ENCODE measurements at places on chromosomes 7 and 10.

DNA sequence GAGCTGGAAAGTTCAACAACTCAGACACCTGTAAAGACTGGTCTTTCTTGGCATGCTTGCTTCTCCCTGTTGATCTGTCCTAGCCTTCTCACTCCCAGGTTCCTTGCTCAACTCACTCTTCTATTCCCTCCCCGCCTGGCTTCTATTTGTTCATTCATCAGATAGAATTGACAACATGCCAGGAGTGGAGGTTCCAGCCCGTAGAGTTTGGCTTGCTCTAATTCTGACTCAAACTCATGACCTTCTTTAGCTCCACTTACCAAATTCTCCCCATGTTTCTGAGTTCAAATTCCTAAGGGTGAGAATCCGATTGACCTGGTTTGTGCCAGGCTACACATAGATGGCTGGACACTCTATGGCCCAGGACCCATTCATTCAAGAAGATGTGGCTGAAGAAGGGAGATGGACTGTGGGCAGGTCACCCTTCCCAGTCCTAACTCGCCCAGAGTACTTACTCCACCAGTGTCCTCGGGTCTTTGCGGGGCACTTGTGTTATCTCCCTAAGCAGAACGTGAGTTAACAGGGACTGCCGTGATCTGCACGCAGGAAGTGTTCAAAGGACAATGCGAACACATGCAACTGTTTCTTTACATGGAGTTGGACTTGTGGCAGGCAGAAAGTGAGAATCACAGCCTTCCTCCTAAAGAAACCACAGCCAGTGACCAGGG, 4.0 kb upstream of the TMEM236 start:
- DNase-seq, result no peak

- DNase-seq, result no peak
These were observed 19.8 kb downstream of the VOPP1 start for GRCh38 chr7:55552320-55553023.

- no peak for DNase-seq
These were observed 120.9 kb upstream of the TMEM106B start for GRCh38 chr7:12089951-12090756.

DNA sequence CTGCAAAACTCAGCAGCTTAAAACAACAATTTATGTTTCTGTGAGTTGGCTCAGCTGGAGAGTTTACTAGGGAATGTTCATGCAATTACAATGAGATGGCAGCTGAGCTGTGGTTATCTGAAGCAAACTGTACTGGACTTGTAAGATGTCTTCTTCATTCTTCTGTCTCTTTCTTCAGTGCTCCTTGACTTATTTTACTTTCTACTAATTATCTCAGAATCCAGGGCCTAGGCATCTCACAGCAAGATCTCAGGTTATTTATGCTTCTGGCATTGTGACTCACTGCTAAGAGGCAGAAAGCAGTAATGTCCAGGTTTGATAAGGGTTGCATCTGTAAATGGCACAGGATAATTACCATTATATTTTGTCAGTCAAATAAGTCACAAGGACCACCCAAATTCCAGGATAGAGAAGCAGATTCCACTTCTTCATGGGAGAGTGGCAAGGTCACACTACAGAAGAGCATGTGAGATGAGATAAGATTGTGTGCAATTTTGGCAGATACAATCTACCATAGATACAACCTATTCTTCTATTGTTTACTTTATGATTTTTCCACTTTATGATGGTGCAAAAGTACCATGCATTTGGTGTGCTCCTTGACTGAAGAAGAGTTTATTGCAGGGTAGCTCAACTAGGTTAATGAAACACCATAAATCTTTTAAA, 16.8 kb downstream of the VIM start:
- no peak for DNase-seq

DNA sequence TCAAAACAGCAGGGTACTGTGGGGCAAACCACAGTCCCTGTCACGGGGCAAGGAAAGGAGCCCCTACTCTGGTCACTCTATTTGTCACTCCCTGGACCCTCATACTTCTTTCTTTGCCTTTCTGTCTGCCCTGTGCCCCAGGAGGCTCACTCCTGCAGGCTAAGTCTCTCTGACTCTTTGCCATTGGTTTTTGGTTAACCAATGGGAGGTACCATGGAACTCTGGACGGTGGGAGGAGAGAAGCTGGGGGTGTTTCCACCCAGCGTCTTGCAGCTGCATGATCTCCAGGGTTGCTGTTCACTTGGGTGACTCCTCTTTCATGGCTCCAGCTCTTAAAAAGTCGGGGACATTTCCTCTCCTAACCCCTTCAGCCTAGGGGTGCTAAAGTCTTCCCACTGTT, 15.4 kb upstream of the EIF5AL1 start:
- no peak for DNase-seq

DNA sequence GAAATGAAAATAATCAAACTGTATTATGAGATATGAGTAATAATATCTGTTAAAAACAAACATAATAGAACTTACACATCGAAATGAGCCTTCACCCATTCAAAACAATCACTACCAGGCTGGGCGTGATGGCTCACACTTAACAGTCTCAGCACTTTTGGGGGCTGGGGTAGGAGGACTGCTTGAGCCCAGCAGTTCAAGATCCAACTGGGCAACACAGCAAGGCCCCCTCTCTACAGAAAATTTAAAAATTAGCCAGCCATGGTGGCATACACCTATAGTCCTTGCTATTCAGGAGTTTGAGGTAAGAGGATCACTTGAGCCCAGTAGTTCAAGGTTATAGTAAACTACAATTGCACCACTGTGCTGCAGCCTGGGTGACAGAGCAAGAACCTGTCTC, 75.8 kb downstream of the NT5C2 start:
- DNase-seq, result no peak

DNA sequence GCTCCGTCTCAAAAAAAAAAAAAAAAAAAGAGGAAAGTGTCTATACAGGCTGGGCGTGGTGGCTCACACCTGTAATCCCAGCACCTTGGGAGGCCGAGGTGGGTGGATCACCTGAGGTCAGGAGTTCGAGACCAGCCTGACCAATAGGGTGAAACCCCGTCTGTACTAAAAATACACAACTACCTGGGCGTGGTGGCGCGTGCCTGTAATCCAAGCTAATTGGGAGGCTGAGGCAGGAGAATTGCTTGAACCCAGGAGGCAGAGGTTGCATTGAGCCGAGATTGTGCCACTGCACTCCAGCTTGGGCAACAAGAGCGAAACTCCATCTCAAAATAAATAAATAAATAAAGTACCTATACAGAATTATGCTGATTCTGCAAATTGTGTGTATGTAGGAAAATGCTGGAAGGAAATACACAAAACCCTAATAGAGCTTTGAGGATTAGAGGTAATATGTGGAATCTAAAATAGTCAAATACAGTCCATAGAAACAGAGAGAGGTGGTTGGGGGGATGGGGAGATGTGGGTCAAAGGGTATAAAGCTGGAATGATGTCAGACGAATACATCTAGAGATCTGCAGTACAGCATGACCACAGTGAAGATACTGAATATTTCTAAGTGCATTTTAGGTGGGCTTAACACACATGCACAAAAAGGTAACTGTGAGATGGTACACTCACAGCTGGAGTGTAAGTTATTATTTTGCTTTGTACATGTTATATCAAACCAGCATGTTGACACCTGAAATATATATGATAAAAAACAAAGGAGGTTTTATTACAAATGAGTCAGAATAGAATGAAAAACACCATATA, 174.5 kb upstream of the KLF14 start:
- no peak for DNase-seq

DNA sequence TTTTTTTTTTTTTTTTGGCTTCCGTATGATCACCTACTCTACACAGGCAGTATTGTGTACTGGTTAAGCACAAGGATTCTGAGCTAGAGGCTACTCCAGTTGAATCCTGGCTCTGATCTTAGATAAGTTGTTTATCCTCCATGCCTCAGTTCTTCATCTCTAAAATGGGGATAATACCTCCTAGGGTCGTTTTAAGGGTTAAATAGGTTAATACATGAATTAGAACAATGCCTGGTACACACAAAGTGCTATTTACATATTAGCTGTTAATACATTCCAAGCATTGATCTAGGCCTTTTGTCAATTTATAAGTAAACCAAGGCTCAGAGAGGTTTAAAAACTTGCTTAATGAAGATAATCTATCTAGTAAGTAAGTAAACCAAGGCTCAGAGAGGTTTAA, 59.0 kb downstream of the ST7 start:
- DNase-seq, result no peak

DNA sequence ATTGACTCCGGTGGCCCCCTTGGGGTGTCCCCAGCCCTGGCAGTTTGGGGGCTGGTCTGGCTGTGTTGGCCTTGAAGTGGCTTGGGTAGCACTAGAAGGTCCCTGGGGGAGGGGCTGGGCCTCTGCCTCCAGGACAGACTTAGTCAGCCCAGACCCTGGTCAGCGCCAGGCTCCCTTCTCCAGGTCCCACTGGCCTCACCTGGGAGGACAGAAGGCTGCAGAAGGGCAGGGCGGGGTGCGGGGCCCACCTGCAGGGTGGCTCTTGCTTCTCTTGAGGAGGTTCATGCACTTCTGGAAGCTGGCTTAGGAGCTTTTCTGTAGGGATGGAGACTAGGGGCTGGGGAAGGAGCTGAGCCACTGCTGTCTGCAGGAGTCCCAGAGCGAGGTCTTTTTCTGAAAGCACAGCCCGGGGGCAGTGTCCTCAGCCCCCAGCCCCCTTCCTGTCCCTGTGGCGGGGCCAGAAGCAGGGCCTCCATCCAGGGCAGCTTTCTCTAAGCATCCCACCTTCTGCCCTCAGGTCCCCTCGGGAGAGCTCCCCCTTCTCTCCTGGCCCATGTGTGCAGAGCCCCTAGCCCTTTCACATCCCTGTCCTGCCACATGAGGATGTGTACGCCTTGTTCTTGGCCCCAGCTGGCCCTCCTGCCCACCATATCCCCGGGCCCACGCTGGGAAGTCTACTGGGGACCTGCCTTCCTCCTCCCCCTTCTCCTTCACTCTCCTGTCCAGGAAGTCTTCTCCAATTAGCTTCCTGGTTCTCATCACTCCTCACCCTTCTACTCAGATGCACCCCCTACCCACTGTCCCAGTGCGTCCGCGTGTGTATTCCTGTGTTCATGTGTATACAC, 11.0 kb downstream of the TBATA start:
- no peak for DNase-seq

- no peak for DNase-seq
These were observed 86.0 kb downstream of the WDFY4 start for GRCh38 chr10:48770561-48771089.

DNA sequence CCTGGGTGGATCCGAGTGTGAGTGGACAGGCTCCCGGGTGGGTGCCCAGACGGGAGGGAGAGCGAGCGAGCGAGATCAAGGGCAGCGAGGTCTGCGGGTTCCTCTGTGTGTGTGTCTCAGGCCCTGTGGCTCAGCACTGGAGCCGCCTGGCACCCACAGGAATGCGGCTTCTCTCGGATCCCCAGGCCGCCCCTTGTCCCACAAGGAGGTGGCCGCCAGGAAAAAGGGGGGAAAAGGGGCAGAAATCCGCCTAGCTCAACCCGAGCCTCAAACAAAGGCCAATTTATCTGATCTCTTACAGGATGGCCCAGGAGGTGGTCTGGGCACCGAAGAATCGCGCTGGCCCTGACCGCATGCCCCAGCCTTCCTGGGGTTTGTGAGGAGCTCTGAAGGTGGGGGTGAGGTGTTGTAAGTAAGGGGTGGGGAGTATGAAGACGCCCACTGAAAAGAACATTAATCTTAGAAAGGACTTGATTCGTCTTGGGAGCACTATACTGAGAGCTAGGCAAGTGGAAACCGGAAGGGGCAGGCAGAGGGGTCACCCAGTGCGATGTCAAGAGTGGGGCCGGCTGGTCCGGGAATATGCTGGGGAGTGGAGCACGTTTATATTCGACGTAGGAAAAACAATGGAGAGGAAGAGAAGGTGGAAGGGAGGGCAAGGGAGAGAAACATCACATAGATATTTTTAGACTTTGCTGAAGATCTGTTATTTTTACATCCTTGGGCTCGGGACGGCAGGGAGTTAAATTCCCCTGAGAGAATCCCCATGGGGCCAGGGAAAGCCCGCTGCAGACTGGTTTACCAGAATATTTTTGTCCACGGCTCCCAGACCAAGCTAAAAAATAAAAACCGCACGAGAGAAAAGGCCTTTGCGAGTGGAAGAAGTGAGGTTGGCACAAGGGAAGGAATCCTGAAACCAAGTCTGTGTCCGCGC, 7.2 kb downstream of the DLX5 start:
- DNase-seq, result no peak

- DNase-seq, result no peak
These were observed 360.4 kb downstream of the PARD3 start for GRCh38 chr10:34454590-34455261.

- no peak for DNase-seq
These were observed 167.1 kb downstream of the SEMA3D start for GRCh38 chr7:85019778-85020177.

DNA sequence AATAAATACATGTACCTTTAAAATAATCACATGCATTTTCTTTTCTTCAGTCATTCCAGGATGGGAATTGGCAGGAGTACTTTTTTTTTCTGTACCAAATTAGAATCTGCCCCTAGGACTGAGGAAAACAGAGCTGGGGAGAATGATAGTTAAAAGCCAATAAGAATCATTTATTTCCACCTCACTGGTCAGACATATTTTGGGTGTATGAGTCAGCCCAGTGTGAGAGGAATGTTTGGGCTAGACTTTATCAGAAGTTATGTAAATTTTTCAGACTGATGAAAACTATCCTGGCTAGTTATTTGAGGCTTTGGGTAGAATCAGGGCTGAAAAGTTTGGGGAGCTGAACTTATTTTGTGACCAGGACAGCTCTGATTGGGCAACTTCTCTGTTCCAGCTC, 303.1 kb upstream of the NPSR1 start:
- no peak for DNase-seq

DNA sequence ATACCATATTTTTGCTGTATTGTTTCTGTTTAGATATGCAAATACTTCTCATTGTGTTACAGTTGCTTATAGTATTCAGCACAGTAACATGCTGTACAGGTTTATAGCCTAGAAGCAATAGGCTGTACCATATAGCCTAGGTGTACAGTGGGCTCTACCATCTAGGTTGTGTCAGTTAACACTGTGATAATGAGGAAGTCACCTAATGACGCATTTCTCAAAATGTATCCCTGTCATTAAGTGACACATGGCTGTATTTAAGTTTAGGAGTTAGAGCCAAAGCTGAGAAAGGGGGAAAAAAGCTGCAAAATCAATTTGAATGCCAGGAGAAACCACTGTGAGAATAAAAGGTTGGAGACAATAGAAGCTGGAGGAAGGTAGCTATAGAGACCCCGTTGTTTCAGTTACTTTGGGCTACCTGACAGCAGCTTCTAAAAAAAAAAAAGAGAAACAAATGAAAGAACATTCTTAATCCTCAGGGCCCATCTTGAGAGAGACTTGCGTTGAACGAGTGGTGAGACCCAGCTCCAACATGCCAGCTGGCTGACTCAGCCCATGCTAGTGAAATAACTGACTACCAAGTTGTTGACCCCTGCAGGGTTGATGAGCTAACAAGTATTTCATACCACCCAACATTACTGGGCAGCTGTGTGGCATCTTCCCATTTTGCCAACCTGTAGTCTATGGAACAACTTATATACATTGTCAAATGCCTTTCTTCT, 8.7 kb downstream of the STARD3NL start:
- no peak for DNase-seq

- no peak for DNase-seq
These were observed 52.5 kb downstream of the GPR37 start for GRCh38 chr7:124713086-124713485.

DNA sequence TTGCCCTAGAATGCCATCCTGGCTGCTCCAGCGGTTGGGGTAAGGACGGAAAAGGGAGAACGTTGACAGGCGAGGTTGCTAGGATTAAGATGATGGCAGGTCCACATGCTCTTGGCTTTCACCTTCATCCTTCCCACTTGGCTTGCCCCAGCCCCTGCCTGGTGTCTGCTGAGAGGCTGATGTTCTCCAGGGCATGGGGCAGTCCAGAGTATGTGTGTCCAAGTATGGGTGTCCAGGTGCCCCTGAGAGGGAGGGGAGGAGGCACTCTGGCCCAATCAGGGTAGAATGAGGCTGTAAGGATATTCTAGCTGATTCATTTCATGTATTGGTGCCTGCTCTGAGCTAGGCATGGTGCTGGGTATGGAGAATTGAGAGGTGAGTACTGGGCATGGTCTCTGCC, 12.6 kb downstream of the NEURL1 start:
- DNase-seq, result no peak

All from effector memory CD4-positive, alpha-beta T cell (primary cell).